KBM-7 (cell line): ENCODE measurements at places on chromosomes 2 and 18.
A peak's percentile ranks its signal among the peaks of the same experiment; 100 is the strongest.

GRCh38 chr18:10033016-10033399 lies 119.2 kb downstream of the VAPA start:
- no peak for DNase-seq

GRCh38 chr2:176002688-176003210 lies 682 bp upstream of the LNPK start:
- no peak for DNase-seq

DNA sequence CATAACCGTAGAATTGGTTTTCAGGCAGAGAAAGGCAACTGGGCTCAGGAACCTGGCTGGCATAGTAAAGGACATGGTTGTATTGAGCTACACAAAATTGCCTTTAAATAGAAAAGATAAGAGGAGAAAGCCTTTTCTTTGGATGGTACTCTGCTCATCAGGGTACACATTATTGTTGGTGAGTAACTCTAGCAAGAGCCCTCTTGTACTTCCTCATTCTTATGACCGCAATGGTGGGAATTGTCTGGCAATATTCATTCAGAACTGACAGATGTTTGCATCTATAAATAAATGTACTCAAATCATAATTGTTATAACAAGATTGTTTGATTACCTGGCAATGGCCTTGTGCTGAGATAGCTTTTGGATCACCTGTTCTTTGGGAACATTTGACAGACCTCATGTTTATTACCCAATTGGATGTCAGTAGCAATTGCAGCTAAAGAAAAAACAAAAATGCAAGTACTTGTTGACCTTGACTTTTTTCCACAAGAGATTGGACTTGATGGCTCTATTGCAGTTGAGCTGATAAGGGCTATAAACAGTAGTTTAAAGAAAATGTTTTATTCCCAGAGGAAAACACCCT lies 43.9 kb downstream of the MEIS1 start:
- peak; percentile 69 for DNase-seq

DNA sequence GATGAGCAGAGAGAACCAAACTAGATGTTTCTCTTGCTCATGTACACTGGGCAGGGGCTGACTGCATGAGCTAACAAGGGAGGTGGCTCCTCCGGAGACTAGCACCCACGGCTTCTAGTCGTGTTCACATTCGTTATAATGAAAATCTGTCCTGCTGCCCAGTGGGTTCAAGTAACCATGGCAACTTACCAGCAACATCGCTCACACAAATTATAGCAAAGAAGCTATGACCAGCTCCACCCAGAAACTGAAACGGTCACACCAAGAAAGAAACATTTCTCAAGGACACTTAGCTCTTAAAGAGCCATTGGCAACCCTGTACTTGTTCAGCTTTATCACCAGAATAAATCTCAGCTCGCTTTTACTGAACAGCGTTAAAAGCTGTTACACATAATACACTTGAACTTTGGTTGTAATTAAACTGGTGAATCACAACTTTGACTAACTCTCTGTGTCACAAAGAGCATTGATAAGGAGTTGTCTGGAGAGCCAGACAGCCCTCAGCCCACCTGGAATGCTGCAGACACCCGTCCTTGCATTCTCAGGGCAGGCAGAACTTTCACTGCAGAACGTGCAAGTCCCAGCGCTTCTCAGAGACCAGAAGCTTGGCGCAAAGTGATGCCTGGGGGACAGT lies 141.2 kb downstream of the PID1 start:
- DNase-seq = no peak

DNA sequence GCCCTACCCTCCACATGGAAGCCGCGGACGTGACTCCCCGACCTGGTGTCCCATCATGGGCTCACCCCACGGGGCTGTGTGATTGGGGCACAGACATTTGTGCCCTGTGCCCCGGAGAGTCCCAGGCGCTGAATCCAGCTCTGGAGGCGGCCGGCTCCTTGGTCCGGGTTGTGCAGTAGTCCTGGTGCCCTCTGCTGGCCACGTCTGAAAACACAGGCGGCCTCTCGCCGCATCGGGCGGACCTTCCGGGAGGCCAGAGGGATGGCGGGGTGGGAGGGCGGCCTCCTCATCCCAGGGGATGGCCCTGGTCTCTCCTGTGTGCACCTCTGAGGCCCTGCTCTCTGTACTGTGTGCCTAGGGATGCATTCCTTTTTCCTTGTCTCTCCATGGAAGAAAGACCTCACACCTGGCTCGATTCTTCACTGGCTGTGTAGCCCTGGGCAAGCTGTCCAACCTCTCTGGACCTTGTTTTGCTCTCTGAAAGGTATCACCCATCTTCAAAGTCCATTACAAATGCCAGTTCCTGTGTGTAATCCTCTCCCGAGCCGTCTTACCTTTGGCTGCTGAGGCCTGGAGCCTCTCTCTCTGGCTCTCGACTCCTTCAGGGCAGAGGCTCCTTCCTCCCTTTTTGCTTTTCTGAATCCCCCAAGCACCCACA lies 27.6 kb downstream of the CELF4 start:
- DNase-seq = peak; percentile 69

DNA sequence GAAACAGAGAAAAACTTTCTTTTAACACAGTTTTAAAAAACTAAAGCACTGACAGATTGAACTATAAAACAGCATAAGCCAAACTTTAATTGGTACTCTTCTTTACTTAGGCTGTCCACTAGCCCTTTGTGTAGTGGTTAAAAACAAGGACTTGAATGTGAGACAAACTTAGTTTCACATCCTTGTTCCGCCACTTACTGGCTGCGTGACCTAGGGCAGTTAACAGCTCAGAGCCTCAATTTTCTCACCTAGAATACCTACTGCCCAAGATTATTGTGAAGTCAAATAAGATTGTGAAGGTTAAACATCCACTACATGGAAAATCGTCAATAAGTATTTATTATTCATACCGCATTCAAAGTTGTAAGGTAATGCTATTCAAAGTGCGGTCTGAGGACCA lies 2.0 kb downstream of the WDR35 start:
- DNase-seq = no peak

- DNase-seq = no peak
Measured at GRCh38 chr2:111159641-111160040, 38.9 kb downstream of the BCL2L11 start.

- DNase-seq = no peak
Measured at GRCh38 chr2:207256476-207257207, 90.9 kb upstream of the KLF7 start.
